ENCODE measurements at places on chromosomes 11 and 22.

GRCh38 chr11:75499423-75500190 is 26.1 kb downstream of the GDPD5 start:
- no peak for DNase-seq

DNA sequence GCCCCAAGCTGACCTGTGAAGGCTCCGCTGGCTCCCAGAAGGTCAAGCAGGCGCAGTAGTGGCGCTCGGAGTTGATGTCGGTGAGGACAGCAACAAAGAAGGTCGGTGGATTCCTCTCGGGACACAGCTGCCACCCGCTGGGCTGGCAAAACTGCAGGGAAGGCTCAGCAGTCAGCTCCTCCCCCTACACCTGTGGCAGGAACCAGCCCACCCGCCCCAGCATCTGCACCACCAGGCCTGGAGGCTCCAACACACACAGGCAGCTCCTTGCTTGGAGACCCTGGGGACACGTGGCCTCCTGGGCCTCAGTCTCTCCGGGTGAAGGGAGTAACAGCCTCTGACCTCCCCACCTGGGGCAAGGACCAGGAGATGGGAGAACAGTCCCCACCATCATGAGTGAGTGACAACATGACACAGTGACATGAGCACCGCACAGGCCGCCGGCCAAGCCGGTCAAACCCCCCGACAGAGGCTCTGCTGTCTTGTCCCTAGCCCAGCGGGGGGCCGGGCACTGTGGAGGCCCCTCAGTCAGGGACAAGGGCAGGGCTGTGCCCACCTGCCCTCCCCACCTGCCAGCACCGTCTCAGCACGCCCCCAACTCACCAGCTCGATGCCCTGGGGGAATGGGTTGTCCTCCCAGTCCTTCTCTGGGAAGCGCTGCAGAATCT is 6.9 kb downstream of the SBF1 start:
- no peak for DNase-seq

GRCh38 chr11:33373636-33374035 is 116.5 kb downstream of the HIPK3 start:
- no peak for DNase-seq

DNA sequence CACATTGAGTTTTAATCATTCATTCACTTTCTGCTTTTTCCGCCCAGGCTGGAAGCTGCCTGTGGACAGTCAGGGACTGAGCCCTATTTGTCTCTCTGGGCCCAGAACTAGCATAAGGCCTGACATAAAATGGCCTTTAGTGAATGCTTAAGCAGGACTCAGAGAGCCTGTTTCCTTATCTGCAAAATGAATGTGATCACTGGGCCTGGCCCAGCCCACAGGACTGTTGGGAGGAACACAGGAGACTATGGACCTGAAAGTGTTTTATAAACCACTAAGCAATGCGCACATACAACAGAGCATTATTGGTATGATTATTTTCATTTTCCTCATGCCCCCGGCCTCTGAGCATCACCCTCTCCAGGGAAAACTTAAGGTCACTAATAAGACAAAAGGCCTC is 3.9 kb upstream of the MYH9 start:
- no peak for DNase-seq

DNA sequence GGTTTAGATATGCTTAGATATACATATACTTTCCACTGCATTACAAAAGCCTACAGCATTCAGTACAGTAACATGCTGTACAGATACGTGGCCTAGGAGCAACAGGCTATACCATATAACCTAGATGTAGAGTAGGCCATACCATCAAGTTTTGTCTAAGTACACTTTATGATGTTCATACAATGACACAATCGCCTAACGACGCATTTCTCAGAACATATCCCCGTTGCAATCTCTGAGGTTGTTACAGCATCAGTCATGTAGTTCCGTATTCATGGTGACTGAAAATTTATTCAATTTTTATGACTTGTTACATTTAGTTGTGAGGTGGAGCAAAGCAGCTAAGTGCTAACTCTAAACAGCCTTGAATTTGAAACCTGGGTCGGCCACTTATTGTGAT is 6.7 kb downstream of the ZBTB44 start:
- no peak for DNase-seq

DNA sequence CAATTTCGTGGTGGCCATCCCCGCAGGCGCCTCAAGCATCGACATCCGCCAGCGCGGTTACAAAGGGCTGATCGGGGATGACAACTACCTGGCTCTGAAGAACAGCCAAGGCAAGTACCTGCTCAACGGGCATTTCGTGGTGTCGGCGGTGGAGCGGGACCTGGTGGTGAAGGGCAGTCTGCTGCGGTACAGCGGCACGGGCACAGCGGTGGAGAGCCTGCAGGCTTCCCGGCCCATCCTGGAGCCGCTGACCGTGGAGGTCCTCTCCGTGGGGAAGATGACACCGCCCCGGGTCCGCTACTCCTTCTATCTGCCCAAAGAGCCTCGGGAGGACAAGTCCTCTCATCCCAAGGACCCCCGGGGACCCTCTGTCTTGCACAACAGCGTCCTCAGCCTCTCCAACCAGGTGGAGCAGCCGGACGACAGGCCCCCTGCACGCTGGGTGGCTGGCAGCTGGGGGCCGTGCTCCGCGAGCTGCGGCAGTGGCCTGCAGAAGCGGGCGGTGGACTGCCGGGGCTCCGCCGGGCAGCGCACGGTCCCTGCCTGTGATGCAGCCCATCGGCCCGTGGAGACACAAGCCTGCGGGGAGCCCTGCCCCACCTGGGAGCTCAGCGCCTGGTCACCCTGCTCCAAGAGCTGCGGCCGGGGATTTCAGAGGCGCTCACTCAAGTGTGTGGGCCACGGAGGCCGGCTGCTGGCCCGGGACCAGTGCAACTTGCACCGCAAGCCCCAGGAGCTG is 24.8 kb downstream of the ADAMTS15 start:
- no peak for DNase-seq

- peak; percentile 99 for DNase-seq
Observed at GRCh38 chr22:36528795-36529751, at the start of gene EIF3D. EIF3D (minus strand) TSS chr22:36529166; CDS start chr22:36526121, 3,045 bp downstream.

- no peak for DNase-seq
Observed at GRCh38 chr11:85348945-85349344, 278.2 kb downstream of the DLG2 start.

DNA sequence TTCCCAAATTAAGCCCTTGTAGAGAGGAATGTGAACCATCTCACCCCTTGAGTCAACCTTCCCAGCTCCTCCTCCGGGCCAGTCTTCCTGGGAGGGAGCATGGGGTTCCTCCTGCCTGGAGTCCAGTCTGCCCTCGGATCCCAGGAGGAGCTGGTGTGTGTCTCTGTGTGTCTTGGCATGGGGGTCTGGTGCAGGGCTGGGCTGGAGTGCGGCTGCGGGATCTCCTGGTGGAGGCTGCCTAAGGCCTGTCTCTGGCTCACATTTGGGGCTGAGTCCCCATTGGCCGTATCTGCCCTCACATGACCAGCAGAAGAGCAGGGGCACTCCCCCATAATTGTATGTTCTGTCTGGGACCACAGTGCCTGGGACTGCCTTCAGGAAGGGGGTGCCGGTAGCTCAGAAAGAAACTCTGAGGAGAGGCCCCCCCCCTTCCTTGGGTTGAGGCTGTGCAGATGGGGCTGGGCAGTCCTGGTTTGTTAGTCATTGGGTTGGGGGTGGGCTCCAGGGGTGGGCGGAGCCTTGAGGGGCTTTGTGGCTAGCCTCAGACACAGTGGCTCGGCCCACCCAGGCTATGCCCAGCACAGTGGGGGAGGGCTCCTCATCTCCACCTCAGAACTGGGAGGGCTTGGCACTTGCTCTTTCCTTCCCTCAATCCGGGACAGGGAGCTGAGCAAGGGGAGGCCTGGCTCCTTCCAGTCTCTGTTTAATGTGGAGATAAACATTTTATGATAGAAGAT is 2.9 kb downstream of the C1QTNF5 start:
- no peak for DNase-seq

- no peak for DNase-seq
Observed at GRCh38 chr11:12460466-12460865, 83.1 kb downstream of the PARVA start.

GRCh38 chr11:96091476-96091875 is 167.6 kb upstream of the MTMR2 start:
- peak; percentile 30 for DNase-seq
